Natural killer cell (primary cell): ENCODE measurements at places on chromosomes 12 and 14.
A peak's percentile ranks its signal among the peaks of the same experiment; 100 is the strongest.

DNA sequence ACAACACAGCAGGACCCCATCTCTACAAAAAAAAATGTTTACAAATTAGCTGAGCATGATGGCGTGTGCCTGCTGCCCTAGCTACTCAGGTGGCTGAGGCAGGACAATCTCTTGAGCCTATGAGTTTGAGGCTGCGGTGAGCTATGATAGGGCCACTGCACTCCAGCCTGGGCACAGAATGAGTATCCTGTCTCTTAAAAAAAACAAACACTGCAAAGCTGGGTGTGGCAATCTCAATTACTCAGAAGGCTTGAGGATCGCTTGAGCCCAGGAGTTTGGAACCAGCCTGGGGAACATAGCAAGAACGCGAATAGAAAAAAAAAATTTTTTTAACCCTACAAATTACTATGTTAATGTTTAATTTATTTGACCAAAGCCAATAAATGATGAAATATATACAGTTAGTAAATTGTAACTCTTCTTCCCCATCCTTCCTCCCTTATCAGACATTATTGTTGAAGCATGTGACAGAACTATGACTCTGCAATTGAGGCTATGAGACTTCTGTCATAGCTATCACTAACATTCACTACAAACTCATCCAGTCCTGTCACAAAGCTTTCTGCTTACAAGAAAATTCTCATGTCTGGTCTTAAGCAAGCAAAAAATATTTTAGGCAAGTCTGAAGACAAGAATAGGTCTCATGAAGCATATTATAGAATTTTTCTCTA is 9.8 kb downstream of the BTBD7 start:
- DNase-seq: no peak

GRCh38 chr14:77469539-77469938 is 11.6 kb downstream of the AHSA1 start:
- no peak for DNase-seq

- DNase-seq: peak; percentile 66
Observed at GRCh38 chr14:90820958-90821357, 4.7 kb upstream of the TTC7B start.

DNA sequence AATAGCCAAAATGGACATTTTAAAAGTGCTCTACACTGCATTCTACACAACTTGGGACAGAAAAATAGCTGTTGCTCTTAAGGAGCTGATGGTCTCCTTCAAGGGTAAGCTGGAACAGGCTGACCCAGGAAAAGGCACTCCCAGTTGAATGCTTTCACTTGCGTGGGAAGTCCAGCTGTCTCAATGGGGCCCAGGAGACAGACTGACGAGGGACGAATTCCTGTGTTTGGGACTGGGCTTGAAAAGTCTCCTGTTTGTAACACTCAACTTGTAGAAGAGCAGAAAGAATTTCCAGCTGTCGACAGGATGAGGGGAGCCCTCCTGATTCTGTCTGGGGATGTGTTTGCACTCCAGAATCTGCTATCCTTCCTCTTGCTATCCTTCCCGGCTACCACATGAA is 180.8 kb downstream of the ZFP36L1 start:
- DNase-seq: no peak

DNA sequence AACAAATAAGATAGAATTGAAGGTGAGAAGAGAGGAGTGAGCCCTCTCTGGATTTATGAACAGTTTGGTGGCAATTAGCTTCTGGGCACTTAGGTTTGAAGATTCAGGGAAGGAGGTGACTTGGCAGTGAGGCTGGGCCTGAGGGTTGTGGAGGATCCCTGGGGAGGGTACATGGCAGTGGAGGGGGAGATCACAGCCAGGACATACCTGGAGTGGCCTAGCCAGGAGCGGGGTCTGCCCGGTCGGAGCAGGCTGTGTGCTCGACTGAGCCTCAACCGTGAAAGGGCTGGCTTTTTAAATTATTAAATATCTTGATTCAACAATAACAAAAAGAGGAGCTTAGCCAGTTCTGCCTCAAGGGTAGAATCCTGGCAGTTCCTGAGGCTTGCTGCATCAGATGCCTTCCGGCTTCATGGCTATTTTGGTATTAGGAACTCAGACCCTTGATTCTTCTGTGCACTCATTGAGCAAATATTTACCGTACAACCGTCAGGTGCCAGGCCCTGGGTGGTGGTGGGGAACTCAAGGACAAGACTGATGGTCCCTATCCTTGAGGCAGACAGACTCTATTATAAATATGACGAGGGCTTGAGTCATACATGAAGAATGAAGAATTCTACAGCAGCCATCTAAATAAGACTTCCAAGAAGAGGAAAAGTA is 73.4 kb downstream of the SPTB start:
- no peak for DNase-seq

DNA sequence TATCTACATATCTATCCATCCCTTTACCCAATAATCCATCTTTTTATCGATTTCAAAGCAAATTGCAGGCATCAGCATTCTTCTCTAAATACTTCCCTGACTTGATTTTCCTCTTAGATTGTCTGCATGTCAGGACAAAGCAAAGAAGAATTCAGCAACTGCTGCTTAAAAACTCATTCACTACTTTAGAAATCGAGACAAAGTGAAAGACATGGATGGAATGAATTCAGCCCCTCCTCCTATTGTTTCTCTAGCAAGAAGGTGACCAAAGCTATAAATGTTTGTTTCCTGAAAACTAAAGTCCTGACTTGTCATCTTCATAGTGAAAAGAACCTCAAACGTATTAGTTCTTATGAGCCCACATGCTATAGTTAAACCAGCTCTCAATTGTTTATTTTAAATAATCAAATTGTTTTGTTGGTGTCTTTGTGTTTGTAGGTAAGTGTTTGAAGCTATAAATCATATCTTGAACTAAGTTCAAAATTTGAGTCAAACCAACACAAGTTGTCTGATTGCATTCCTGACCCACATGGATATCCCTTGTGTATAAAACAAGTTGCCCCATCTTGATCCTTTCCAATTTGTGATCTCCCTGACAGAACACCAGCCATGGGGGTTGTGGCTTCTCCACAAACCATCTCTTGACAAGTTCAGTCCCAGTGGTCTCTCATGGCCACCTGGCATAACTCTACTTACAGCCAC is 58.6 kb upstream of the ARHGAP5 start:
- DNase-seq: no peak

DNA sequence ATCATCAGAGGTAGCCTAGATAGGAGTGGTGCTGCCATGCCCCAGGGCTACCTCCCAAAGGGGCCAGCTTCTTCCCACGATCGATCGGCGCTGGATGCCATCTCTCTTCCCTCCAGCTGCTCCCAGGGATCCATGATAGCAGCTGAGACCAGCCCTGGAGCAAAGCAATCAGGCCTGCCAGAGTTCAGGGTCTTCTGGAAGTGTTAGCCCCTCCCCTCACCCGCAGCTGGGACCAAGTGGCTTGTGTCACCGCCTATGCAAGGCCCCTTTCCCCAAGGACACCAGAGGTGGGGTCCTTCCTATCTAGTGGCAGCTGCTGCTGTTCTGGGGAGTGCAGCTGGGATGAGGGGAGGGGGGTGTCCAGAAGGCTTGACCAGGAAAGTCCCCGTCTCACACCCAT is 87.0 kb downstream of the IRF2BPL start:
- no peak for DNase-seq

- no peak for DNase-seq
Observed at GRCh38 chr12:11743423-11744409, 94.2 kb downstream of the ETV6 start.

- no peak for DNase-seq
Observed at GRCh38 chr12:70070494-70071007, 172.7 kb upstream of the CNOT2 start.

- DNase-seq: no peak
Observed at GRCh38 chr14:90629471-90629870, 186.8 kb downstream of the TTC7B start.

DNA sequence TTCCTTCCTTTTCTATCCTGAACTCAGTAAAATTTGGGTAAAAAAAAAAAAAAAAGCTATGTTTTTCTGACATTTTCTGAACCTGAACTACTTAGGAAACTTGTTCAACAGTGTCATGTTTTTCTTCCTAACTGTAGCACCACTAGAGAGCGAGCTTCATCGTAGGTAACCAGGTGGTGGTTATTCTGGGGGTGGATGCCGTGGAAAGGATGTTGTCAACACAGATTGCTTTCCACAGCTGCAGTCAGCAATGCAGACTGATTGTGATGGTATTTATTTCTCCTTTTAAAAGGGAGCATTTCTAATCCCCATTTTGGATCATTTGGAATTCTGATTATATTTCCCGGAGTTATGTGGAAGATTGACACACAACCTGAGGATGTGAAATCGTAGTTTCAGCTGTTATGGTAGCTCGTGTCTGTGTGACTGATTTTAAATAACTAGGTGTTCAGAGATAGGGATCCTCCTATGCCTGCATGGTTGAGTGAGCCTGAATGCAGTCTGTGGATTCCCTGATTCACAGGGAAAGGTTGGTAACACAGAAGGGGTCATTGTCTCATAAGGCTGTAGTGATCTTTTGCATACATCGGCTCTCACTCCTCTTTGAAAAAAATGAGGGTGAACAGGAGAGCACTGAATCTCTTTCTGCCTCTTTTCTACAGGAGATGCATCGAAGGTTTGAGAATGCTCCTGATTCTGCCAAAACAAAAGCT is 113.2 kb downstream of the ERC1 start:
- DNase-seq: peak; percentile 18

DNA sequence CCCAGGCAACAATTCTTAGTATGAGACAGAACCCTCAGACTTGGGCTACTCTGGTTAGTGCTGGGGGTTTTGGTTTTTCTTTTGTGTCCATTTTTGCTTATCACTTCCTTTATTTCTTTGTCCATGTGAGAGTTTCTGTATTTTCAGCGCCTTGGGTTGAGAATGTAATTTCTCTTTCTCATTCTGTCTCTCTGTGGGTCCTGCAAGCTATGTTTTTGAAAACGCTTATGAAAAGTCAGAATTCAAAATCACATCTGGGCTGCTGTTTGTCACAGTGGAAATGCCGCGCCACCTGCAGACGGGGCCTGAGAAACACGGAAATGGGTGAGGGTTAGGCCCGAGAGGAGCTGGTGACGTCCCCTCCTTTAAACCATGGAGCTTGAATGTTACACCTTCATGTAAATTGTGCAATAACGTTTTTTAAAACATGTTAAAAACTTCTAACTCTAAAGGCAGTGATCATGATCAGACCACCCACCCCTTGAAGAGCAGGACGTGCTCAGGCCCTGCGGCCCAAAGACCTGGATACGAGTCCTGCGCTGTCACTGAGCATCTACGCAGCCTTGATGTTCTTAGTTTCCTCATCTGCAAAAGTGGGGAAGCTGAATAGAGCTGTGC is 26.1 kb downstream of the JDP2 start:
- peak; percentile 54 for DNase-seq

- DNase-seq: no peak
Observed at GRCh38 chr14:29900609-29901350, 26.9 kb downstream of the PRKD1 start.

GRCh38 chr14:104080376-104081260 is 4.9 kb upstream of the ASPG start:
- no peak for DNase-seq

DNA sequence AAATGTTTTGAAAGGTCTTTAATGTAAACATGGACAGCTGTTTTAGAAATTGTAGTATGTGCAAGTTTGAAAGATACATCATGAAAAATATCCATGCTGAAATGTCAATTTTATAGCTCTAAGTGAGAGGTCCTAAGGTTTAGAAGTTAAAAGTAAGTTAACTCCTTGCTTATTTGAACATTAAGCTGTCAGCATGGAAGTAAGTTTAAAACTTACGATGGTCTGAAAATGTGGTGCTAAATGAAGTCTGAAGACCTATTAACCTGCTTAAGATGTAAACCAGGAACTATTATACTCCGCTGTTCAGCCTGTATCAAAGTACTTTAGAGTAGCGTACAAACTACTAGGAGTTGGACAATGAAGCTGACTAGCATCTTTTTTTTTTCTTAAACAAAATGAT is 1082.4 kb downstream of the TMTC2 start:
- DNase-seq: no peak

GRCh38 chr14:38089123-38089522 is 118.6 kb upstream of the SSTR1 start:
- no peak for DNase-seq

- DNase-seq: no peak
Observed at GRCh38 chr14:76780360-76780759, 19.1 kb downstream of the VASH1 start.

- no peak for DNase-seq
Observed at GRCh38 chr14:30957813-30958370, 67.6 kb upstream of the AP4S1 start.

GRCh38 chr14:74593241-74593953 is 18.6 kb downstream of the LTBP2 start:
- no peak for DNase-seq

- no peak for DNase-seq
Observed at GRCh38 chr14:44663136-44663535, 156.1 kb upstream of the FSCB start.

DNA sequence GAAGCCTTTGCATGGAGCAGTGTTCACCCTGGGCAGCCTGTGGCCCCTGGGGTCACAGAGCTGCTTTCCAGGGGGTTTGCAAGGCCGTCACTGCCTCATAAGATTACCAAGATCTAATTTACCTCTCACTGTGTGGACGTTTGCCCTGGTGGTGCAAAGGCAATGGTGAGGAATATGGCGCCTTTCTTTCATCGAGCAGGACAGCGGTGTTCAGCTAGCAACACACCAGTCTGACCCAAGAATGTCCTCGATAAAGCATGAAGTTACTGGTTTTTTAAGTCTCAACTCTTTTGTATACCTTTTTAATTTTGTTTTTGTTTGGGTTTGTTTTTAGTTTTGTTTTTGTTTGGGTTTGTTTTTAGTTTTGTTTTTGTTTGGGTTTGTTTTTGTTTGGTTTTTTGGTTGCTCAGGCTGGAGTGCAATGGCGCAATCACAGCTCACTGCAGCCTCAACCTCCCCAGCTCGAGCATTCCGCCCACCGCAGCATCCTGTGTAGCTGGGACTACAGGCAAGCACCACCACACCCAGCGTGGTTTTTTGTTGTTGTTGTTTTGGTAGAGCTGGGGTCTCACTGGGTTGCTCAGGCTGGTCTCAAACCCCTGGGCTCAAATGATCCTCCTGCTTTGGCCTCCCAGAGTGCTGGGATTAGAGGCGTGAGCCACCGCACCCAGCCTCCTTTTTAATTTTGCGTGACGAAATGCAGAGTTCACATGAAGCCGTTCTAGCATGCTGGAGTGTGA is 57.9 kb downstream of the PPP2R5C start:
- peak; percentile 92 for DNase-seq

DNA sequence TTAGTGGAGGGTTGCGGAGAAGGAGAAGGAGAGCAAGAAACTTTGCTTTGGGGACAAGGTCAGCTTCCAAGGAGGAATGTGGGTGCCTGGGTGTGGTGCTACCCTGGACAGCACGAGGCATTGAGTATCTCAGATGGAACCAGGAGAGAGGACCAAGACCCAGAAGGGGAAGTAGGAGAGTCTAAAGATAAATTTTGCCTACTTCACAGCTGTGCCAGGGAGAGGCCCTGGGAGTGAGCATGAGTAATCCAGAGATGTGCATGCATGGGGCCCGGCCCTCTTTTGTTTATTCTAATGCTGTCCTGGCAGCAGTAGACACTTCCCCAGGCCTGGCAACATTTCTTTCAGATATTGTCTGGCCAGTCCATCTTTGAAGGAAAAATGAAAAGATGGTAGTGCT is 49.5 kb upstream of the GNPNAT1 start:
- DNase-seq: no peak

GRCh38 chr12:65953631-65954030 is 129.3 kb downstream of the HMGA2 start:
- no peak for DNase-seq
